PC-3 (cell line): ENCODE measurements at places on chromosomes 3 and 15. TPM values are rescaled to one million over a fixed set of nuclear protein-coding genes. Genes with fewer than 3 reads are reported as not detected.

DNA sequence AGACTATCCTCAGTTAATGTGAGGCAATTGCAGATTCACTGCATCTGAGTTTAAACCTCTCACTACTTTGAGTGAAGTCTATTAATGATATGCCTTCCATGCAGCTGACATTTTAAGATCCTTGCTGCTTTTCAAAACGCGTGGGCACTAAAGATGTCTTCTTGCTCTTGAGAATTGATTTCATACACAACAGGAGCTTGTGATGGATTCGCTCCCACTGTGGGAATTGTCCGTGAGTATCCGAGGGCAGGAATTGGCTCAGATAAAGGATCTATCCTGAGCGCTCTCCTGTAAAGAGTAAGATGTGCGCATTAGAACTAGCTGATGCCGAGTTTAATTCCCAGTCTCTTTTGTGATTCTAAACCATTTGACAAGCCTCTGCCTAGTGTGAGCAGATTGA lies 167.9 kb downstream of the ROBO2 start:
- H3K27ac ChIP-seq: no peak overlapping the region
- H3K4me3 ChIP-seq: no peak overlapping the region
- H3K4me1 ChIP-seq: no peaks in the 10 kb centered on the region
- DNase-seq: no peak
- H3K27me3 ChIP-seq: peaks cover 64% of the 10 kb centered on the region

The PSMD6 gene
- total RNA-seq: 73.2 and 80.7 TPM in 2 replicates

DNA sequence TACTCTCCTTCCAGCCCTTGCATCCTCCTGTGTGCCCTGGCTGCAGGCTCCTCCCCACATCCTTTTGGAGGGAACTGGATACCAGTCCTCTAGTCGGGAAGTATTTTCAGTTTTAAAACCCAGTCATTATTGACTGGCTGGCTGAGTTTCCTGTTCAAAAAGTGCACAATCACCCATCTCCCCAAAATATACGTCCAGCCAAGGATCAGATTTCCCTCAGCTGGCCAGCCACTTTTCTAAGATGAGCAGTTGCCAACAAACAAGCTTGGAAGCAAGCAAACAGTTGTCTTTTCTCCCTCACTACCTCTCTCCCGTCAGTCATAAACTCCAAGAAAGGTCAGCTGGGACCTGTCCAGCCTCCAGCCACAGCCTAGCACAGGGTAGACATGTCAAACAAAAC lies 147.7 kb upstream of the GALNT15 start:
- no peaks in the 10 kb centered on the region for H3K4me1 ChIP-seq
- no peak for DNase-seq
- no peak overlapping the region for H3K4me3 ChIP-seq

The FEZF2 gene
- total RNA-seq: not detected in 2 replicates

The CLEC3B gene
- total RNA-seq: 1.8 TPM in 1 of 2 replicates, not detected in the other

The DOCK3 gene
- total RNA-seq: under 0.01 and 0.15 TPM in 2 replicates

The FGD5 gene
- total RNA-seq: not detected in 2 replicates

GRCh38 chr3:124522082-124522625 lies 208.1 kb upstream of the UMPS start:
- H3K27me3 ChIP-seq: no peaks in the 10 kb centered on the region
- H3K36me3 ChIP-seq: no peaks in the 10 kb centered on the region
- no peak for DNase-seq
- no peak overlapping the region for H3K4me3 ChIP-seq
- H3K4me1 ChIP-seq: peaks cover 22% of the 10 kb centered on the region

The ZDHHC23 gene
- total RNA-seq: 7.1 and 8.3 TPM in 2 replicates

DNA sequence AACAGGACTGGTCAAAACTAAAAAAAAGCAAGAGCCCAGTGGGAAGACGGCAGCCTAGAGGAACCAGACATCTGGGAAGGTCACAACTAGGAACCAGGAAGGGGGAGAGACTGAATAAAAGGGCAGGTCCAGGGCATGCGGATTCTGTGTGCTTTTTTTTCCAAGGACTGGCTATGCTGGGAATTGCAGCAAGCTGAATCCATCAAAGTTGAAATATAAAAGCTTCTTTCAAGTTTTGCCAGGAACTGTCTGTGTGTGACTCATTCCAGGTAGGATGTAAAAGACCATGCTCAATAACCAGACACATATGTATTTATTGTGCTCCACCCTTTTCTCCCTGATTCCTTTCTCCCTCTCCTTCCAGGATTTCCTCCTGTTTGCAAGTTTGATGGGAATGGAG lies 47.9 kb upstream of the CCDC80 start:
- no peaks in the 10 kb centered on the region for H3K36me3 ChIP-seq
- DNase-seq: peak; percentile 82
- H3K4me3 ChIP-seq: no peak overlapping the region
